NCI-H1092 treated with DMSO at 0.1 percent for 48 hours (cell line): ENCODE measurements at places on chromosomes 2 and 18.

DNA sequence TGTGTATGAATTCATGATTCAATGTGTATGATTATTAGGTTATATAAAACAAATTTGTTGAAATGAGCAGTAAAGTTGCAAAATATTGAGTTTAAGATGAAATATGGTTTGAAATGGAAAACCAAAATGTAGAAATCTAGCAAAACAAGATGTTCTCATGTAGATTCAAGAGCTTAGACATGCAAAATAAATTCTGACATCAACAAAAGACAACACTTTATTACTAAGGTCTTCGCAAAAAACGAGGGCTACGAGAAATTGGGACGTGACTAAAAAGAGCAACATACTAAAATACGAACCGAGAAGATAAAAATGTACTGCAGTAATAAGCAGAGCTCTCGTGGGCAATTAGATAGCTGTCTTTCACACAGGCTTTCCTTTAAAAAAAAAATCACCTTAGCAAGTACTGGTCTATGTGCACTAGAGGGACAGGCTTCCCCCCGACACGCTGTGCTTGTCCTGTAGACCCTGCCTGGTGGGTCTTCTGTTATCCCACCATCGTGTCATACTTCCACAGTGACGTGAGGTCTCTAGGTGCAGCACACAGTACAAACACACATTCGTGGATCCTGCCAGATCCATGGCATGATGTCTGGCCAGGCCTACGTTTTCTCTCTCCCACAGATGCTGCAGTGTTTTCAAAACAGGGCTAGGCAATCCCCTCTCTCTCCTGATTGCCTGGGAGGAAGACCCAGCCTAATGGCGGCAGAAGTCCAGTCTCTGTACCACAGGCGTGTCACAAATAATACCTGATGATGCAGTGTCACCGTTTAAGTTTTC, 240.8 kb downstream of the TCF4 start:
- no peak for DNase-seq

DNA sequence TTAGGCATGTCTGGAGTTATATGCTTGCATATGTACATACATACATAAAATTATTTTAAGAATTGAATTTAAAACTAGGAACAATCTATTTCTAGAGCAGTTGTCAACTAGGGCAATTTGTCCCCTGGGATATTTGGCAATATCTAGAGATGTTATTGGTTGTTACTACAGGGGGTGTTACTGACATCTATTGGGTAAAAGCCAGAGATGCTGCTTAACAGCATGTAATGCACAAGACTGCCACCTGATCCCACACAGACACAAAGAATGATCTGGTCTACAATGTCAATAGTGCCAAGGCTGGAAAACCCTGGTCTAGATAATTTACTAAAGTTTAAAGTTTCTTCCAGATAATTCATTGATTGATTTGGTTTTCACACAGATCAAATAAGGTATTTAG, 185.3 kb downstream of the NYAP2 start:
- peak; percentile 25 for DNase-seq

- no peak for DNase-seq
Observed at GRCh38 chr2:215698566-215698965, 262.7 kb upstream of the FN1 start.

DNA sequence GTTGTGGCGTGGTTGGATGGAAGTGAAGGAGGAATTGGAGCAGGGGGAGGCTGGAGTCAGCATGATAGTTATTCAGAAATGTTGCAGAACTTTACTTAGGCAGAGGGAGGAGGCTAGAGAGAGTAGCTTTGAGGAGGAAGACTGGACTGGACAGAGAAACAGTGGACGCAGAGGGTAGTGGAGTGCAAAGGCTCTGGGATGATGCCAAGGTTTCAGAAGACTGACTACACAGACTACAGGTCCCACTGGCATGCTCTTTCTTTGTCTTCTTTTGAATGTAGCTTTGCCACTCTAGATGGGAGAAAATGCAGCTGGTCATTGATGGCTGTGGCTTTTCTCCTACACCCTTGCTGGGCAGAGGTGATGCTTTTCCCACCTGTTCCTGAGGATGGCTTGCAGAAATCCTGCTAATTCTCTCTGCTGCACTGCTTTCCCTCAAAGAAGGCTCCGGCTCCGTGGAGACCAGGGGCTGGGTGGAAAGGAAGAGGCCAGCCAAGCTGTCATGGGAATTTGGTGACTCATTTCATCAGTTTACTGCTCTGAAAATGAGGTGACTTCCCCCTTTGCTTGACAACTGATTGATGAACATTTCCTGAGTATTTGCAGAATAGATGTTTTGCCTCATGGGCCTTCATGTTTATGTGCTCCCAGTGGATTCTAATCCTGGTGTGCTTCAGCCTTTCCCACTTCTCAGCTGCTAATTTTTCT, 42.4 kb downstream of the MEIS1 start:
- DNase-seq = no peak

DNA sequence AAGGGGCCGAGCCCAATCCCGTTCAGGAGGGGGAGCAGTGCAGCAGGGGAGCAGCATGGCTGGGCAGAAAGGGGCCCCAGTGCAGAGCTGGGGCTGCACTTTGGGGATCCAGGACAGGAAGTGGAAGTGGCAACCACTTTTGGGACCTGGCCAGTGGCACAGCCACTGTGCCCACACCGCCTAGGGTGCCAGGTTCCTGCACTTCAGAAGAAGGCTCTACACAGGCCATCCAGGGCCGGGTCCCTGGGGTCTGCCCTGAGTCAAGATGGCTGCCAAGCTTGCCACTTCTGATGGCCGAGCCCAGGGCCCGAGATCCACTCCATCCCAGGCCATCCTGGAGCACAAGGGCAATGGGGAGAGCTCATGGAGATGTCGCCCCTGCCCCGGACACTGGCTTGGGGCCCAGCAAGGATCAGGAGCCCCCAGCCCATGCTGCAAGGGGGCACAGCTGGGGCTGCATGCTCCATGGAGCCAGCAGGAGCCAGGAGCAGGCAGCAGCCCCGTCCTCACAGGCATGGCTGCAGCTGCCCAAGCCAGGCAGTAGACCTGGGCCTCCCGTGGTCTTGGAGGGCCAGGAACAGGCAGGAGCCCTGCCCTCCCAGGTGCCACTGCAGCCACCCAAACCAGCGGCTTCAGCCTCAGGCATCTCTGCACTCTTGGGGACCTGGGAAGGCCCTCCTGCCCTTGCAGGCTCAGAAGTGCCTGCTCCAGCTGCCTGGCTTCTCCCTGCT, 35.0 kb upstream of the ID2 start:
- DNase-seq = no peak

- DNase-seq = no peak
Observed at GRCh38 chr2:200650195-200650594, 64.4 kb downstream of the AOX1 start.
